ENCODE measurements at places on chromosomes 2 and 18.

- DNase-seq: no peak
Observed at GRCh38 chr2:204664708-204665121, 119.4 kb downstream of the PARD3B start.

DNA sequence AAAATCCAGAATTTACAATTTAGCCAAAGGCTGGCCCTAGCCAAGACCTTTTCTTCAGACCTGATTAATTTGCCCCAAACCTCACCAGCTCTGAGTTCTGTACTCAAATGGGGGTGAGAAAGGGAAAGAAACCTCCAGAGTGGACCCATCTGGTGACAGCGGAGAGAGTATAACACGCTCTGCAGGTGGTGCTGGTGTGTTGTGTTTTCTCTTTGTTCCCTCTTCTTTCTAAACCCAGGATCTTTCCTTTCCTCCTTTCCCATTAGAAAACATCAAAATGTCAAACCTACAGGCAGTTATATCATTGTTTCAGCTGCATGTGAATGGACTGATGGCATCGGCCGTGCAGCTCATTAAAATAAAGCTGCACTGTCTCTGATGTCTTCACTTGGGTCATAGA, 253.2 kb upstream of the SP5 start:
- no peak for DNase-seq

- peak; percentile 16 for DNase-seq
Observed at GRCh38 chr18:5294457-5295230, 882 bp downstream of the ZBTB14 start.

GRCh38 chr2:200810998-200811332, 745 bp upstream of the BZW1 start:
- DNase-seq: no peak

- no peak for DNase-seq
Observed at GRCh38 chr18:14965553-14965952, 217.6 kb downstream of the ANKRD30B start.

DNA sequence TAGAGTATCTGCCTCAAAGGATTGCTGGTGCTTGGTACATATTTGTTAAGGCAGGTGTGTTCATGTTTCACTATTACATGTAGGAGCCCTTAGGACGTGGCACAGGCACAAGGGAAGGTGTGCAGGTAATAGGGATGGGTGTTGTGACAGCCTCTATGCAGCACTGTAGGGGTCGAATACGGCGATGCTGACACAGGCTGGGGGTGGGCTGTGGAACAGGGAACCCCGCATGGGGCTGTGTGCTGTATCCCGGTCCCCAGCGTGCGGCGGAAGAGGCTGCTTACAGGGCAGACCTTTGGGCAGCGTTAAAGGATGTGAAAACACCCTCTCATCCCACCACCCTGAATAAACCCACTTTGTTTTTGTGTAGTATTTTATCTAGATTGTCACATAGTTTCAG, 21.5 kb downstream of the B3GNT2 start:
- DNase-seq: no peak

GRCh38 chr2:218296847-218297246, 4.5 kb upstream of the TMBIM1 start:
- no peak for DNase-seq

DNA sequence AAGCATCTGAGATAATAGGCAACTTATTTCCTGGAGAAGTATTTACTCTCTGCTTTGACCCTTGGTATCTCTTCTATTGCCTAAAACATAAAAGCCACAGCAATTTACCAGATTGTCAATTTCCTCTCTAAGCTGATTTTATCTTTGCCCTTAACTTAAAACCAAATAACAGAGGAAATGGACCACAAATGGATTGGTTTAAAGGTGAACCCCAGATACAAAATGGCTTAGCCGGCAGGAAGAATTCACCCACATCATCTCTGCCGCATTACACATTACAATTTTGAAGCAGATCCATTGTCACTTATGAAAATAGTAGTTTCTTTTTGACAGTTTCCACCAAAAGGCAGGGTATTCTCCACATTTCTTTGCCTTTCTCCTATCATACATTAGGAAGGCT, 585.8 kb upstream of the CHAC2 start:
- DNase-seq: no peak

DNA sequence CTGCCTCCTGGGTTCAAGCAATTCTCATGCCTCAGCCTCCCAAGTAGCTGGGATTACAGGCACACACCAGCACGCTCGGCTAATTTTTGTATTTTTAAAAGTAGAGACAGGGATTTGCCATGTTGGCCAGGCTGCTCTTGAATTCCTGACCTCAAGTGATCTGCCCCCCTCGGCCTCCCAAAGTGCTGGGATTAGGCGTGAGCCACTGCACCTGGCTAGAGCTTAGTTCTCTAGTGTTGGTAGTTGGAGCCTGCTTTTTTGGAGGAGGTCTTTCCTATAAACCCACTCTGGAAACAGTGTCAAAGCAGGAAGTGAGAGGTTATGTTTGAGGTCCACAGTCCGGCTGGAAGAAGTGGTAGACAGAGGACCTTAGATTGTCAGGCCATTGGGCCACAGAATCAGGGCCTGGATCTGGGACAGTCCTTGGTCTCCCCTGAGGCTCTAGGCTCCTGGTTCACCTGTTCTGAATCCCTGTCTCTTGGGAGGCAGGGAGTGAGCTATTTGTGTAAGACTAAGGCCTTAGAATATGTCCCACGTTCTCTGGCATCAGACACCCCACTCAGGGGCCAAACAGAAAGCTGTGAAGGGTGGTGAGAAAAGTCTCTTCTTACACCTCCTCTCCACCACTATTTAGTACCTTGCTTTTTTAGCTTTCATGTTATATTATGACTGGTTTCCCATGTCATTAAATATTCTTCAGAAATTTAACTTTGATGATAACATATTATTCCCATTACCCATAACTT, 34.5 kb downstream of the PCBP1 start:
- no peak for DNase-seq

DNA sequence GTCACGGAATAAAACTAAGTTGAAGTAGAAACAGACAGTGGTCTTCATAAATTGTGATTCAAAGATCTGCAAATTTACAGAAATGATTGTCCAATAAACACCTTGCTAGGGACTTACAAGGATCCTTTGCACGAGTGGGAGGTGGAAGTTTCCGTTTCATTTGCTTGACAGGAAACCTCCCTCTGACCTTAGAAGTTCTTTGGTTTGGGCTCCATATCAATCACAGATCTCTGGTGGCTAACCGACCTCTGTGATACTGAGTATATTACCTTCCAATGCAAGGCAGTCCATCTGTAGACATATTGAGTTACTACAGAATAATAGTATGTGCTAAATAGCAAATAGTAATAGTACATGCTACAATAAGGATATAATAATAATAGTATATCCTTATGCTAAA, 33.7 kb upstream of the RNF152 start:
- DNase-seq: no peak

DNA sequence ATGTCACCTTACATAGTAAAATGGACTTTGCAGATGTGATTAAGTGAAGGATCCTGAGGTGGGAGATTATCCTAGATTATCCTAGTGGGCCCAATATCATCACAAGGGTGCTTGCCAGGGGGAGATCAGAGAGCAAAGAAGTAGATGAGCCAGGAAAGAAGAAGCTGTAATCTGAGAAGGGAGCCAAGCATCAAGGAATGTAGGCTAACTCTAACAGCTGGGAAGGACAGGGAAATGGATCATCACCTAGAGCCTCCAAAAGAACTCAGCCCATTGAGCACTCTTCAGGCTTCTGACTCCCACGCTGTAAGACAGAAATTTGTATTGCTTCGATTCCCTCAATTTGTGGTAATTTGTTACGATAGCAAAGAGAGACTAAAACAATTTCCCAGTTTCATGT, 309.9 kb downstream of the LRP1B start:
- no peak for DNase-seq

DNA sequence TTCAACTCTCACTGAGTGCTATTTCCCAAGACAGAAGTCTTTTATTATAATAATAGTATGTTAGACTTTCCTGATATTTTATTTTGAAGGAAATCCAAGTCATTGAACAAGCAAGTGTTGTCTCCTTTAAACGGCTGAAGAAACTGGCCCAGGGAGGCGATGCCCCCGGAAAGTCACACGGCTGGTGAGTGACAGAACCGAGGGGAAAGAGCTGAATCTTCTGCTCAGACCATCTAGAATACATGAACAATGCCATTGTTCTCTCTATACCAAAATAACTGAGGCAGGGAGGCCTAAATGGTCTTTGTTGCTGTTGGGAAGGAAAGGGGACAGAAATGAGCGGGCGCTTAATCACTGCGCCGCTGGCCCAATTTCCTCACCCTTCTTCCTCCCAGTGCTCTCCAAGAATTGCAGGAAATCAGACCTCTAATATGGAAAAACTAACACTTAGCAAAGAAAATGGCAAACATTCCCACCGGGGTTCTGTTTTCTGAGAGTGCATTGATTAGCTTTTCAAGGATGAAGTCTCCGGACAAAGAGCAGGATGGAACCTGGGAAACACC, 101.5 kb downstream of the KLF7 start:
- no peak for DNase-seq

GRCh38 chr2:29165362-29166241, 50.4 kb downstream of the CLIP4 start:
- no peak for DNase-seq

DNA sequence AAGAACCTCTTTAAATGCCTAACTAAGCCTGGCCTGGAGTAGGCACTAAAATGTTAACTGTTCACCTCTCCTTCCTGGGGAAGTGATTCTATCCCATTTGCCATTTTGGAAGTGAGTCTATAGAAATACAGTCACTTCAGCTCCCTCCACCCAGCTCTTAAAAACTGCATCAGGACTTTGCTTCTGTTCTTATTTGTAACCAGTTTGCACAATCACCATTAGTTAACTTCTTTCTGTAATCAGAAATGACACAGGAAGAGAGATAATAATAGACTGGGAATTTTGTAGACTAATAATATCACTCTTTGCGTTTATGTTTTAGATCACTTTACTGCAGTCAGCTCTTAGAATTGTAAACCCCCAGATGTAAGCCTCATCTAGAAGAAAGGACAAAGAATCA, 16.0 kb upstream of the MARCO start:
- DNase-seq: no peak

- DNase-seq: no peak
Observed at GRCh38 chr18:58596265-58596681, 32.6 kb downstream of the ALPK2 start.

DNA sequence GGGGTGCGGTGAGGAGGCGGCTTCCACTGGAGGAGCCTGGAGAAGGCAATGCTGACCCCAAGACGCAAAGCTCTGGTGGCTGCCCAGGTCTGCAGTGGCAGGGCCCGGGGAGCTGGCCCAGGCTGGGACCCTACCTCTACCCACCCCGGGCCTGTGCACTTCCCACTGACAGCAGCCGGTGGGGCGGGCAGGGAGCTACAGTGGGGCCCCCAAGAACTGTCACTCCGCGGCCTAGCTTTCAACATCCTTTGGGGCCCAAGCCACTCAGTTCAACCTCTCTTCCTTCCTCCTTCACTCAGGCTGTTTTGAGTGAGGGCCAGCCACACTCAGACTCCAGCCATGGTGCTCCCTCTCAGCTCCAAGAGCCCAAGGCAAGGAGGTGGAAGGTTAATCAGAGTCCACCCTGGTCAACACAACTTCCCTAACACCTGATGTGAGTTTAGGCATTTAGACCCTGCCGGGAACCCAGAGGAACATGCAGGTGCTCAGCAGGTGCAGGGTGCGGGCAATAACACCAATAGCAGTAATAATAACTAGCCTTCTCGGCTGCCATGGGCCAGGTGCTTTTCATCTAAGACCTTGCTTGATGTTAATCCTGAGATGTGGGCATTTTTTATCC, 93.6 kb downstream of the ZFP36L2 start:
- no peak for DNase-seq

DNA sequence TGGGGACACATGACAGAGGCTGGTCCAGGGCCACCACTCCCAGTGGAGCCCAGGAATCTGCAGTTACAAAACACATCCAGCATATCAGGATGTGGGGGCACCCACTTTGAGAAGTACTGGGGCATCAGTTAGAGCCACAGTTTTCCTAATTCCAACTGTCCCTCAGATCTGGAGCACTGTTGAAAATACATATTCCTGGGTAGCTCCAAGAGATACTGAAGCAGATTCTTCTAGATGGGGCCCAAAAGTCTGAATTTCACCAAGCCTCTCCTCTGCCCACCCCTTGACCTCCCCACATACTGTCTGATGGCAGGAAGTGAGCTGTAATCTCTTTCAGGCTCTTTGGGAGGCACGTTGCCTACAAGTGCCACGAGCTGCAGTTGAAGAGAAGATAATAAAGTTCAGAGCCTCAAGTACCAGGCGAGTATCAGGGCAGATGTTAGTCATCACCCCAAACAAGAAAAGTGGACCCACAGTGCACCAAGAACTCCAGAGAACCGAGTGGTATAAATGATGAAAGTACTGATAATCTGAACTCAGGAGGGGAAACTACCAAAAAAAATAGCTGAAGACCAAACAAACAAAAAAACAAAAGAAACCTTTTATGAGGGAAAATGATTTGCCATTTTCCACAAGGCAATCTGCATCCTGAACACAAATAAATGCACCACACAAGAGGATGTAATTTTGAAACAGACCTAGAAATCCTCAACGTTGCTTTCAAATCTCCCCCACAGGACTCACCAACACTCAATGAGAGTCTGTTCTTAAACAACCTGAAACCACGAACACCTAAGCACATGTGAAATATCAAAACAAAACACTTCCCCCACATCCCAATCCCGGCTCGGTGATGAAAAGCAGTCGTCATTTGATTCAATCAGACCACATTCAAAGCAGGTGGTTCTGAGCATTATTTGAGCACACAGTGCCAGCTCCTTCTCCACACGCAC, 98.7 kb downstream of the TCF4 start:
- DNase-seq: no peak

GRCh38 chr2:11203480-11203879, 48.2 kb downstream of the SLC66A3 start:
- no peak for DNase-seq

- no peak for DNase-seq
Observed at GRCh38 chr18:45567123-45567522, 48.2 kb upstream of the SLC14A2 start.

DNA sequence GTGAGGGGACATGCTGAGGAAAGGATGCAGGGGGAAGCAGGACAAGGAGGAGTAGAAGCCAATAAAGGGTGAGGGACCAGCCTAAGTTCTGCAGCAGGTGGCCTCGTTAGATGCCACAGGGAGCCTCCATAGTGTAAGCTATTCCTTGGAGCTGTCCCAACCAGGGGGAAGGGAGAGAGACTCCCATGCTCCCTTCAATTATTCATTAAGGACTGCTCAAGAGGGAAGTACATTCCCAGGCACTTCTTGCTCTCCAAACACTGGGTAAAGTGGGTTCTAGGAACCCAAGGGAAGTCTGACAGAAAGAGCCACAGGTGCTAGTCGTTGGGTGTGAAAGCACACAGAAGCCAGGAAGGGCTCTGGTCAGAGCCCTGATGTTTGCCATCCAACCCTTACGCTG, 193.7 kb downstream of the SLC39A10 start:
- no peak for DNase-seq

DNA sequence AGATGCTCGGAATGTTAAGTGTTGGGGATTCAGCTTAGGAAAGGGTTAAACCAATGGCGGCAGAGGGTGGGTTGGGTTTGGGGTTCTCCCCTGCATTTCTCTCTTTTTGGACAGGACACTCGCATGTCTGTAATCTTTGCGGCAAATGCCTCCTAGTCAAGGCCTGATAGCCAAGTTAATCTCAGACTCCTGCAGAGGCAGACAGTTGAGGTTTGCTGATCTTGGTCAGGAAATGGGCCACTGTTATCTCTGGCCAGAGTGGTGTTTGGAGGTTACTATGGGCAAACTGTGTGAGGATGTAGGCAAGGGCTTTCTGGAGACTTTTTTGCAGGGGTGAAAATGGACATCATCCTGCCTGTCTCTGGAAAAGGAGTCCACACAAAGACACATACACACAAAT, 188.8 kb downstream of the SETBP1 start:
- DNase-seq: no peak
